ENCODE measurements at places on chromosomes 1 and 21. TPM values are rescaled to one million over a fixed set of nuclear protein-coding genes. Genes with fewer than 3 reads are reported as not detected.

DNA sequence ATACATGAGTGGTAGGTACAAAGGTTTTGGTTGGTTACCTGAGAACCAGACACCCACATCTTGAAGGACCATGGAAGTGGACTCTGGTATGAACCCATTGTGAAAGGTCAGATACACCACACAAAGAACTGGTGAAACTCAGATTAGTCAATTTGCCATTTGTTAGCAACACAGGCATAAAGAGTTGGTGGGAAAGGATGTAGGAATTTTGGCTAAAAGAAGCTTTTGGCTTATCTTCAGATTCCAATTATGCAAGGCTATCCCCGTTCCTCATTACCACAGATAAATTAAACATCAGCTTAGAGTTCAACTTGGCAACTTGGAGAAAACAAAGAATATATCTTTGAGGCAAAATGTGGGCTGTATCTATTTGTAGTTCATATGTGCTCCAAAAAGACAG is 87.0 kb upstream of the IRF2BP2 start:
- no peak for DNase-seq

DNA sequence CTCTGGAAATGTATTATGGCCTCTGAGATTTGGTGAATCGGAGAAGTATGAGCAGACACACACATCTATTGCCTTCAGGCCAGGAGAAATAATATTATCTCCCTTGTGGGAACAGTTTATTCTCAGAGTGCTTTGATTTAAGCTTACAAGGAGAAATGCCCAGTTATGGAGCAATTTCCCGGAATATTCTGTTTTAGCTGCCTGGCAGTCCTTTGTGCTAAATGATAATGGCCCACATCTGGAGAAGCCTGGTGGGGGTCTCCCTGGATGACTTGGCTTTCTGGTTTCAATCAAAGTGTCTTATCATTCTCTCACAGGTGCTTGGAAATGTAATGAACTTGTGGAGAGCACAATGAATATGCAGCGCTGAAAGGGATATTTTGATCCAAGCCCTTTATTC is 389.6 kb upstream of the USP24 start:
- DNase-seq = no peak

- DNase-seq = no peak
Measured at GRCh38 chr21:43274022-43274945, 105.5 kb downstream of the CRYAA start.

DNA sequence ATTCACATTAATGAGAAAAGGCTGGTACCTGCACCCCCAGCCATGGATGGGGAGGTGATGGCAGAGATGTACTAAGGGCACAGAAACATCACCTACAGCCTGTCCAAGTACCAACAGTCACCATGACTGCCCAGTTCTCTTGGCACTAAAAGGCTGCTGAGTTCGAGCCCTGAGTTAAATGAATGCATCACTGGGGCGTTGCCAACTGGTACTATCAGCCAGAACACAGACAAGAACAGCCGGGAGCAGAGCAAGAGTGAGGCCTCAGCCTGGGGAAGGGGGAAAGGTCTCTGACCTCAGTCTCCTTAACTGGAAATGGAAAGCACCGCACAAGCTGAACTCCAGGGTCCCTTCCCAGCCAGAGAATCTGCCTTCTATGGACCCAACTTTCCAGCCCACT is 60.5 kb downstream of the GLIS1 start:
- no peak for DNase-seq

DNA sequence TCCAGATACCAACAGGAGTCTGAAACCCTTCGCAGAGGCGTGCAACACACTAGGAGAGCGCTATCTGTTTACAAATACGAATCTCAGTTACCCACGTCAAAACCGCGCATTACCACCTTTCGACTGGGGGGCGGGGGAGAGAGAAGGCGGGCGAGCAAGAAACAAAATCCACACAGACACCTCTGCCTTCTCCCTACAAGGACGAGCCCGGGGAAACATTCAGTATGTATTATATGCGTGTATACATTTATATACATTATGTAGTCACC is 722 bp downstream of the TUT4 start:
- DNase-seq = peak; percentile 85

GRCh38 chr1:155186067-155186793 is 12.6 kb downstream of the TRIM46 start:
- DNase-seq = no peak

DNA sequence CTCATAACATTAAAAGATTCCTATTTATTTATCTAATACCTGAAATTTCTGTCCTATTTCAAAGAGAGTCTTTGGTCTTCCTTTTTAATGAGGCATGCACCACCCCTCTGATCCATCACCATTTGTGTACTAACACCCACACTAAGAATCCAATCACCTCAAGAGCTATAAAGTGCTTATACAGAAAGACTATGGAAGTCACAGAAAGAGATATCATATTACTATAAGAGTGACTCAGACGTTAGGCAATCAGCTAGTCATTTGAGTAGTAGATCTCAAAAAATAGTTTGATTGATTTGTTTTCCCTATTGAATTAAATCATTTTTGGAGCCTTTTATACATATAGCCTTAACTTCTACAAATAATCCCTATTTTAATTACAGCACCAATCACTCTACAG is 46.1 kb downstream of the NME7 start:
- DNase-seq = peak; percentile 63

- no peak for DNase-seq
Measured at GRCh38 chr1:159866905-159867663, 4.6 kb upstream of the VSIG8 start.

- peak; percentile 92 for DNase-seq
Measured at GRCh38 chr1:92804721-92805201, 19.9 kb upstream of the EVI5 start.

DNA sequence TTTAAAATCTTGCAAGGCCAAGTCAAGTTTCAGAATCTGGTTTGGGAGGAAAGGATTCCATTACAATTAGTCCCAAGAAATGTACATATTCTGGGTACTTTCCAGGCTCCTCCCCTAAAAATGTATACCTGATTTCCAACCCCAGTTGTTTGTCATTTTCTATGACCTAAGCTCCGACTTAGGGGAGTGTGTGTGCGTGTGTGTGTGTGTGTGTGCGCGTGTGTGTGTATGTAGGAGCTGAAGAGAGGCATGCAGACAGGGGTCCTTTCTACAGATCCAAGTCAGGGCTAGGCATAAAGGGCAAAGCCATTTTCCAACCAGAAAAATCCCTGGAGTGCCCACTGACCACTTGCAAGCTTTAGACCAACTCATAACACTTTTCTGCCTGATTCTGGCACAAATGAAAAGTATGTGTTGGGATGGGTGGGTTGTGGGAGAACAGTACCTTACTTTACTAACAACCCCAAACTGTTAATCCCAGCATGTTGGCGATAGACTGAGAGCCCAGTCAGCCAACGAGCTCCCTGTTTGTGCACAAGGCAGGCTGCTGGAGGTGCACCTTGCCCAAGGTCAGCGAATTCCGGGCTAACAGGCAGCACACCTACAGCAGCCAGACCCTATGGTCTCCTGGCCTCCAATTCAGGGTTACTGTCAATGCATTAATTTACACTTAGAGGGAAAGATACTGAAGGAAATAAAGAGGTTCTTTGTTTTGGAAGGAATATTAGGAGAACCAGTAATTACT is 1.7 kb downstream of the TRABD2B start:
- peak; percentile 34 for DNase-seq

DNA sequence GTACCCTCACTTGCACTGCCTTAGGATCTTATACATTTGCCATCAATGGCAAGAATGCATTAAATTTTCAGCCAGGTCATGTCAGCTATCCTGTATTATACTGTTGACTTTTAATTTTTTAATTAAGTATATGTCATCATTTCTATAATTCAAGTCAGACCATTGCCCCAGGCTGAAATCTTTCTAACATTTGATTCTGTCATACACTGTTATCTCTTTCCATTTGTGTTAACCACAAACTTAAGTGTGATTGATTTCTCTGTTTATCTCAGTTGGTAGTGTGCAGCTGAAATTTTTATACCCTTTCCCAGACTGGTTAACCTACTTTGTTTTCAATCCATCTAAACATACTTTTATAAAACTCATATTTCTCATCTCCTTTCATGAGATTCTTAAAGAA is 153.3 kb downstream of the ZP4 start:
- no peak for DNase-seq

DNA sequence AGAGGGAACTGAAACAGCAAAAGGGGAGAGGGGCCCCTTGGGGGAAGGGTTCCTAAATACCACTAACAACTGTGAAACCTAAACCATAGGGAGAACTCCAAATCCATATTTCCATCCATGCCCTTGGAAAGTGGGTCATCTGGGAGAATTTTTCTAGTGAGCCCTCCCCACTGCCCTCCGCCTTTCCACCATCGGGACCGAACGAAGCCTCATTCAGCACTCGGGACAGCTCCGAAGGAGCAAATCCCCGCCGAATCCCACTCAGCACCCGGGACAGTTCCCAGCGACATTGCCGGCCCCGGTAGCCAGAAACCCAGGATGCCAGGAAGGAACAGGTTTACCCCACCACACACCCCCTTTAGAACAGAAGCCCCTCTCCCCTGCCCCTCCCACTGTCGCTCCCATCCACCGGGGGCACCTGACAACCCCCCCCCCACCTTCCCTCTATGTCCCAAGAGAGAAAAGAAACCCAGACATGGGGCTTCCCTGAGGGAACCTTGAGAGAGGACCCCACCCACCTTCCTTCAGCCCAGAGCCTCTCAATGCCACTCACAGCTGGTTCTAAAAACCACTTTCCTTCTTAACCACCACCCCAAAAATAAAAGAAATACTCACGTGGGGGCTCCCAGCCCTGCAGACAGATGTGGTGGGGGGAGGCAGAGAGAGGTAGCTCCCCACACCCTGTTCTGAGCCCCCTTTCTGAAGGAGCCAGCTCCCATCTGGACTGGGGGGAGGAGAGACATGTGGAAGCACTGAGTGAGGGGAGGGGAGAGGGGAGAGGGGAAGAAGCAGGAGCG is 4.5 kb downstream of the DLGAP3 start:
- peak; percentile 45 for DNase-seq

GRCh38 chr1:170354690-170355089 is 177.3 kb upstream of the GORAB start:
- DNase-seq = no peak

DNA sequence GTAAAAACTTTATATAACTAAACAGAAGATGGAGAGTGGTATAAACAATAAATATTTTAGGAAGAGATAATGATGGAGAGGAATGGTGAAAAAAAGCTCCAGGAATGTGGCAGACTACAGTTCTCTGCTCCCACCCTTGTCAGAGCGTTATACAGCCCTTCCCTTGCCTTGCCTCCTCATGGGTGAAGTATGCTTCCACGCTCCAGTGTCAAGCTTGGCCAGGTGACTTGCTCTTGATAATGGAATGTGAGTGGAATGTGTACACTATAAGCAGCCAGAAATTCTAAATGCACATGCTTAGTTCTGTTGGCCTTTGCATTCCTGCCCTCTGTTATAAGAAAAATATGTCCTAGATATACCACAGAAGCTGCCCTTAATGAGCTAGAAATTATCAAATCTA is 24.7 kb upstream of the POGK start:
- peak; percentile 16 for DNase-seq

Gene S100B
- polyA plus RNA-seq = 2.1 TPM

Gene TNN
- not detected for polyA plus RNA-seq

Measured in mammary epithelial cell (primary cell).